ENCODE measurements at places on chromosomes 3 and 15. TPM values are rescaled to one million over a fixed set of nuclear protein-coding genes. Genes with fewer than 3 reads are reported as not detected.

The SOX2 gene
- not detected for total RNA-seq

The NR2E3 gene
- total RNA-seq = 0.77 TPM

The PPP2R3A gene
- total RNA-seq = 10.5 TPM

The SAMD7 gene
- total RNA-seq = not detected

The SEMA7A gene
- 2.3 TPM for total RNA-seq

The DAZL gene
- total RNA-seq = not detected

The CEP19 gene
- 4.4 TPM for total RNA-seq

The ADGRG7 gene
- total RNA-seq = not detected

The GOLGA8G gene
- total RNA-seq = not detected

The FETUB gene
- total RNA-seq = not detected

The RTP3 gene
- total RNA-seq = not detected

Measured in fibroblast of lung (primary cell).